Fibroblast of the aortic adventitia (primary cell): ENCODE measurements at places on chromosomes 1 and 21. TPM values are rescaled to one million over a fixed set of nuclear protein-coding genes. Genes with fewer than 3 reads are reported as not detected.

DNA sequence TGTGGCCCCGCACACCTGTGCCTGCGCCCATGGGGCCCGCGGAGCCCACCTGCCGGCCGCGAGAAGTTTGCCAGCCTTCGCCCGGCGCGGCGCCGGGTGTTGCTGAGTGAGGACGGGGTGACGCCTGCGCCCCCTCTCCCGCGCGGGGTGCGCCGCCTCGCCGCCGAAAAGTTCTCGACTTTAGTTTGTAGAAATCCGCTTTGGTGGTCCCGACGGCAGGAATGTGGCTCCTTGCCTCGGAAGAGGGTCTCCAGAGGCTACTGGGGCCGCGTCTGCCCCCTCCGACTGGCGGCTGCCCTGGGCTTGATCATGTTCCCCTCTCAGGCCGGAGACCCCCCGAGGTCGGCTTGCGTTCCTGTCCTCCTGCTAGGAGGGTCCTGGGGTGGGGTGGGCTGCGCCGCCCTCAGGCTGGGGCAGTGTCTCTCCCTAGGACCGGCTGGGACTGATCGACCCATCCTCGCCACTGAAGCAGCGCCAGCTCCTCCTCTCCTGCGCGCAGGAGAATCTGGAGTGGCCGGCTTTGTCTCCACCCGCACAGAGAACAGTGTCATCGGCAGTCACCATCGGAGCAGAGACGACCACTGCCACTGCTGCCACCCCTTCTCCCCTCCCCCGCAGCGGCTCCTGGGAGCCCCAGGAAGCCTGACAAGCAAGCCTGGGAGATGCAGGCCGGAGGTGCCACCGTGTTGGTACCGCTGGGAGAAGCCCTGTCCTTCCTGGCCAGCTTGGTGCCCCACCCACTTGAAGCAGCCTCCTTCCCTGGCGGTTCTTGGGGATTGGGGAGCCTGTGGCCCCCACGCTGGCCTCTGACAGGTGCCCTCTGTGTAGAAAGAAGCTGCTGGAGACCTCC is 553 bp upstream of the SLC30A2 start:
- no peak for DNase-seq

- peak; percentile 57 for DNase-seq
Measured at GRCh38 chr1:168654198-168654915, 74.6 kb downstream of the DPT start.

The GRIK3 gene
- not detected in 2 replicates for total RNA-seq

The SYT14 gene
- 0.08 and 35.0 TPM in 2 replicates for total RNA-seq

The CSTB gene
- 5.5 and 32.2 TPM in 2 replicates for total RNA-seq

DNA sequence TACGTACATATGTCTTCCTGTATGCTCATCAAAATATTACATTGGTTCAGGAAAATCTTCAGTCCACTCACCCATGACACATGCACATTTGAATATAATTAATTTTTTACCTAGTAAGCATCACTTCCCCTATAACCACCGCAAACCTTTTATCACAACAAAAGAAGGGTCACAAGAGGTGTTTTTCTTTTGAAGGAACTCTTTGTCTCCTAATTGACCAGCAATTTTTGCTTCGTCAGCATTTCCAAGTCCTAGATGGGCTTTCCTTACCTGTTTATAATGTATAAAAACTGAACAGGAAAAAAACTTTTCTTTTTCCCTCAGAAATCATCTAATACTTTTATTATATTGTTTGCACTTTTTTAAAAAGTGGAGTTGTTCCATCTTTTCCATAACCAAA is 631.3 kb downstream of the PLA2G4A start:
- no peak for DNase-seq

The SRGAP2B gene
- 32.3 and 99.2 TPM in 2 replicates for total RNA-seq

- no peak for DNase-seq
Measured at GRCh38 chr1:47252795-47253194, 20.8 kb upstream of the TAL1 start.

DNA sequence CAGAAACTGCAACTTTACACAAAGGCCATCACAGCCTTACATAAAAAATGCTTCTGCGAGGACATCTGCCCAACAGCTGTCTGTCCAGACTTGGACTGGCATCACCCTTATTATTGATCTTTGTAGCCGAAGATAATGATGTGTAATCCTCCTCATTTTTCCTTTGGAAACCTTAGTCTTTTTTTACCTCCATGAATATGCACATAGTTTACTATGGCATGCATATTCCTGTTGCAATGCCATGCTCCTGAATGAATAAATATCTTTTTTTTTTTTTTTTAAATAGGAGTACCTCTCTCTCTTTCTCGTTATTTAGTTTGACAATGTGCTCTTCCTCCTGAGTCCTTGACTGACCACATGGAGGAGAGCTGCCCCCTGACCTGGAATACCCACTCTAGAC is 409.6 kb upstream of the USP24 start:
- DNase-seq, result no peak

The TFF3 gene
- total RNA-seq, result not detected in 2 replicates

The ATAD3A gene
- total RNA-seq, result 28.0 and 35.6 TPM in 2 replicates

- DNase-seq, result peak; percentile 89
Measured at GRCh38 chr1:177983482-177984135, 13.8 kb upstream of the SEC16B start.

GRCh38 chr1:248243204-248243603 is 12.0 kb downstream of the OR2M4 start:
- DNase-seq, result peak; percentile 14

The SWT1 gene
- 8.1 and 9.2 TPM in 2 replicates for total RNA-seq

GRCh38 chr1:33276573-33277298 is 20.4 kb downstream of the ZNF362 start:
- DNase-seq, result no peak

- no peak for DNase-seq
Measured at GRCh38 chr1:31792541-31792940, 23.3 kb downstream of the SPOCD1 start.

DNA sequence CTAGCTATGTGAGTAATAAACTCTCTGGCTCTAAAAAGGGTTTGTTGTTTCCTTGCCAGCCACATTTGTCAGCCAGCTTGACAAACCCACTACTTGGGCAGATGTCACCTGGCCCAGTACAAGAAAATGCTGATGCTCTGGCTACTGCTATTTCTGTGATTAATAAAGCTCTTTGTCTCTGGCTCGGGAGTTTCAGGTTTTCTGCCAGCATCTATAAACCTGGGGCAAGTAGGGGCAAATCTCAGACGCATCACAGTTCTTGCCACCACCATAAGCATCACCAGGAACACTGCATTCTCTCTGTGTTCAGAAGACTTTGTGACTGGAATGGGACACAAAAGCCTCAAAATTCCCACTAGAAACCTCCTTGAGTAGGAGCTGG is 2.5 kb downstream of the ITLN2 start:
- DNase-seq, result no peak

The ATG4C gene
- total RNA-seq, result 13.5 and 25.3 TPM in 2 replicates

DNA sequence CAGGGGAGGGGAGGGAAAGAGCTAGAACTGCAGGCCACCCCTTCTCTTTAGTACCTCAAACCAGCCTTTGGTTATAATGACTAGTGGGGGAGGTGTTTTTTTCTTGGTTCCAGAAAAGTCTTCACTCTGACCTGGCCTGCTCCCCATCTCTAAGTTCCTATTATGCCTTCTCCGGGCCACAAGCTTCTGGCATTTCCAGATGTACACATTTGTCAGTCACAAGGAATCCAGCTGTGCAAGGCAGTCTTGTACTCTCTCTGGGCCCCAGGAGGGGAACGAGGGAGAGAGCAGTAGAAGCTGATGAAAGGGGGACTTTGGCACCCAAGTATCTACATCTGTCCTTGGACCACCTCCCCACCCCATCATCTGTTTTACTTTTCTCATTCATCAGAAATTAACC is 2.7 kb upstream of the FALEC start:
- no peak for DNase-seq

The C1orf87 gene
- not detected in 2 replicates for total RNA-seq

The SV2A gene
- 17.4 and 25.0 TPM in 2 replicates for total RNA-seq

The KRTAP12-1 gene
- not detected in 2 replicates for total RNA-seq

DNA sequence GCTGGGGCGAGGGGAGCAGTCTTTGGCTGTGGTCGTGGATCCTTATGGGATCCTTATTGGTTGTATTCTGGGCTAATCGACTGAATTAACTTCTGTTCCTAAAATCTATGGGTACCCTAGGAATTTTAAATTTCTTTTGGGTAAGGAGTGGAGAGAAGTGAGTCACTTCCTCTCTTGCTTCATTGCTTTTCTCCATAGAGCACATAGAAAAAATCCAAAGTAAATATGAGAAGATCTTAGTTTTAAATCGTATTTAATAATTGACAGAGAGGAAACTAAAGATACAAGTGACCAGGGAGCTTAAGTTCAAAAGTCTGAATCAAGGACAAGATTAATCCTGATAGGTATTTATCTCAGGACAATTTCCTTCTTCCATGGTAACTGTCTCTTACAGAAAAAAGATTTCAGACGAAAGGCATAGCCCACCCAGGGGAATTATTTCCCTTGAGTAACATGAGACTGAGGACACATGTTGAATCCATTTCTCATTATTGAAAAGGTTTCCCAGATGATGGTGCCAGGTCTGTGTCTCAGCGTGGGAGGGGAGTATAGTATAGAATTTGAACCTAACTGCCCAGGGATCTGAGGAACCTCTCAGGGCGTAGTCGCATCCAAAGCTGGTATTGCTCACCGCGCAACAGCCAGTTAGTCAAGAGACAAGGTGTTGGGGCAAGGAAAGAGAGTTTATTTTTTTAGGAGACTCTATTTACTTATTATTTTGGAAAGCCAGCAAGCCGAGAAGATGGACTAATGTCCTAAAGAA is 28.7 kb upstream of the FASLG start:
- peak; percentile 35 for DNase-seq

- no peak for DNase-seq
Measured at GRCh38 chr1:218217040-218217439, 68.1 kb upstream of the RRP15 start.

DNA sequence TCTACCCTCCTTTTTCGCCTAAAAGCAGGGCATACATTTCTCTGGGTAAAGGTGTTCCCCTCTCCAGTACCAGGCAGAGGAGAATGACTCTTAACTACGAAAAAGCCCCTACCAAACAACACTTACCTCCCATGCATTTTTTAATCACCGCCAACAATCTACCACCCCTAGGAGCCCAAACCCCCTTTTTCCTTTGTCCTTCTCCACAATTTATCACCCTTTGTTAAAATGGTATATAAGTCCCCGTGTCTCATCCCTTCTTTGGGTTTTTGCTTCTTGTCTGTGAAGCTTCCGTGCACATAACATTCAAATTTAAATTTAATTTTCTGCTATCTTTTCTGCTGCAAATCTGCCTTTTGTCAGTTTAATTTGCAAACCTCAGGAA is 27.6 kb upstream of the COL18A1 start:
- DNase-seq, result no peak

The RNU1-4 gene
- under 0.01 and 2,882 TPM in 2 replicates for total RNA-seq

The FCN3 gene
- not detected in 2 replicates for total RNA-seq

- no peak for DNase-seq
Measured at GRCh38 chr21:36722370-36723368, 23.8 kb downstream of the SIM2 start.

The GCSAML gene
- total RNA-seq, result not detected in 2 replicates

DNA sequence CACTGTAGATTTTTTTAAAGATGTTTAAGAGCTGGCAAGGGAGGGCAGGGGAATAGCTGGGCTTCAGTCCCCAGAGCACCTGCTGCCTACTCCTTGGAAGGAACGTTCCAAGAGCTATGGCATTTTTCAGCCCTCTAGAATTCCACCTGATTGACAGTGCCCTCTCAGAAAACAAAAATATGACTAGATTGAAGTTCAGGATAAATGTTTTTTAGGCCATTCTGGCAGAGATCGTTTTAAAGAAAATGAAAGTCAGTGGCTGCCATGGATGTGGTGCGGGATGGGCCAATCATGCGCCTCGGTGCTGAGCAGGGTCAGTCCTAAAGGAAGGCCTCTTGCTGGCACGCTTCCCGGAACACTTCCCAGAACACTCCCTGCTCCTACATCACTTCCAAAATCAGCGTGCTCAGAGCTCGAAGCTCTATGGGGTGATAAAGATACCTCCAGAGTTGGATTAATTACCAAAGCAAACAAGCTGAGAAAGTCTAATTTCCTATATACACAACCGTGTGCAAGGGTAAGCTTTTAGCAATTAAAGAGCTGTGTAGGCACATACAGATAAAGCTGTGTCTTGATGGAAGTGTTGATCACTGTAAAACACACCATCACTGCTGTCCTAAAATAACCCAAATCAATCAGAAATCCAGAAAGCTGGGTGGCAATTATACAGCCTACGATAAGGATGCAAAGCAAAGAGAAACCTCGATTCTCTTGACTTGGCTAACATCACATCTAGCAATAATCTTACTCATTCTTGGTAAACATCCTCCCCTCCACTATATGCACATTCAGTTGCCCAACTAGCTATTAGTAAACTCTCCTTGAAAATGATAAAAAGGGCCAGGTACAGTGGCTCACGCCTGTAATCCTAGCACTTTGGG is 34.6 kb downstream of the TGFBR3 start:
- DNase-seq, result peak; percentile 97

DNA sequence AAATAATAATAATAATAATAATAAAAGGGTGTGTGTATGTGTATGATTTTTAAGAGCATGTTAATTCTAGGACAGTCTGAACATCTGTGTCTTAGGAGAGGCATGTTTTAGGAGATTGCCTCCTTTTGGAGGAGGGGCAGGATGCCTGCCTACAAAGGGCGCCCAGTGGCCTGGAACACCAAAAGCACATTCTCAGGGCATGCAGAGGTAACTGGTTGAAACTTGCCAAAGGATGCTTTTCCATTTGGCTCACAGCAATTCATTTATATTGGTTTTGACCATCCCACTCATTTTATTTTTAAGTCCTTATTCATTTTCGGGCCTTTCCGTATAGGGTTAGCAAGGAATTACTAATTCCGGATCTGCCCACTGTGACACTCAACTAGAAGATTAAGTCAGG is 21.1 kb upstream of the LAMC2 start:
- DNase-seq, result no peak
